Fibroblast of lung (primary cell): ENCODE measurements at places on chromosomes 3 and 15. TPM values are rescaled to one million over a fixed set of nuclear protein-coding genes. Genes with fewer than 3 reads are reported as not detected.

The HRG gene
- not detected in 2 replicates for total RNA-seq

The BHLHE40 gene
- 12.8 and 16.7 TPM in 2 replicates for total RNA-seq

The OSTN gene
- 2.6 and 31.9 TPM in 2 replicates for total RNA-seq

The ATP13A4 gene
- total RNA-seq = under 0.01 and 0.33 TPM in 2 replicates

The AGTR1 gene
- 1.2 and 1.5 TPM in 2 replicates for total RNA-seq

The GPR176 gene
- total RNA-seq = 79.6 and 179 TPM in 2 replicates

The CPNE9 gene
- under 0.01 TPM in 1 of 2 replicates, not detected in the other for total RNA-seq

The AHSG gene
- total RNA-seq = not detected in 2 replicates

The JMJD7 gene
- 3.6 and 4.0 TPM in 2 replicates for total RNA-seq

The PLA2G4F gene
- not detected in 2 replicates for total RNA-seq

The EDEM1 gene
- 20.8 and 23.6 TPM in 2 replicates for total RNA-seq

The LYSMD2 gene
- 7.2 and 7.8 TPM in 2 replicates for total RNA-seq

The ATP2C1 gene
- total RNA-seq = 141 and 196 TPM in 2 replicates

The XCR1 gene
- under 0.01 TPM in 1 of 2 replicates, not detected in the other for total RNA-seq

The WDR93 gene
- total RNA-seq = under 0.01 and 0.17 TPM in 2 replicates

The TRH gene
- not detected in 2 replicates for total RNA-seq

The GOLGA6L1 gene
- total RNA-seq = not detected in 2 replicates

The FAM227B gene
- total RNA-seq = 5.4 and 9.7 TPM in 2 replicates

The FBXW12 gene
- not detected in 2 replicates for total RNA-seq

The CYP1A2 gene
- not detected in 2 replicates for total RNA-seq

The COL6A6 gene
- total RNA-seq = under 0.01 and 0.83 TPM in 2 replicates

The RTP2 gene
- total RNA-seq = not detected in 2 replicates

The HTR3E gene
- total RNA-seq = not detected in 2 replicates

The P2RY13 gene
- total RNA-seq = under 0.01 TPM in 1 of 2 replicates, not detected in the other

The BTLA gene
- under 0.01 TPM in 1 of 2 replicates, not detected in the other for total RNA-seq

The THRB gene
- total RNA-seq = 3.9 and 7.4 TPM in 2 replicates

The CCRL2 gene
- 0.26 and 0.33 TPM in 2 replicates for total RNA-seq

The EFHB gene
- total RNA-seq = 0.83 and 1.0 TPM in 2 replicates

The DUOX2 gene
- not detected in 2 replicates for total RNA-seq
